Stromal cell of bone marrow (primary cell): ENCODE measurements at places on chromosomes 16 and 17.

GRCh38 chr16:89482817-89483205 is 7.5 kb downstream of the ANKRD11 start:
- no peak for DNase-seq

DNA sequence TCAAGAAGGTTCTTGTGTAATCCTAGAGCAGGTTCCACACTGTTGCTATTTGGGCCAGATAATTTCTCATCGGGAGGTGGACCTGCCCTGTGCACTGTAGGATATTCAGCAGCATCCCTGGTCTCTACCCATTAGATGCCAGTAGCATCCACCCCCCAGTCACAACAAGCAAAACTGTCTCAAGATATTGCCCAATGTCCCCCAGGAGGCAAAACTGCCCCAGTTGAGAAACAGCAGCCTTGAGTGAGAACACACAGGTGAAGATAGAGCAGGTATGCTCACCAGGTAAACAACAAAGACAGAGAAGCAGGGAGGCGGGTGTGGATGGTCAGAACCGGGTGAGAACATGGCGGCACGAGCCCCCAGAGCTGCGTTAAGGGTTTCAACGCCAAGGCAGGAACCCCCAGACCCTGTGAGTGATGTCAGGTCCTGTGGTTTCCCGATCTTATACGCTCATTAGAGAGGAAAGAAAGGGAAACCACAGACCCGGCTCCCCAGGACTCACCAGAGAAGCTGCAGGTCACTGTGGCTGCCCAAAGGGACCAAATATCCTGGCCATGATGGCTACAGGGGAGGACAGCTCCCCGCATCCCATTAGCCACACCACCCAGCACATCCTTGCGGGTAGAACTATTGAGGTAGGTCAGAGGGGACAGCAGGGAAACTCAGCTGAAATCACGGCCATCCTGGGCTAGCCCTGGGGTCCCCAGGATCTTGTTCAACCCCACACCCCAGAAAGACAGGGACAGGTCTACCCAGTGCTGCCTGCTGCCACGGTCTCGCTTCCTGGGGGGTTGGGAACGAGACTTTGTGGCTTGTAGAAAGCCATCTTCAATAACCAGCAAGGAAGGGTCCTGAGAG is 21.2 kb downstream of the CDC42EP4 start:
- DNase-seq: no peak

DNA sequence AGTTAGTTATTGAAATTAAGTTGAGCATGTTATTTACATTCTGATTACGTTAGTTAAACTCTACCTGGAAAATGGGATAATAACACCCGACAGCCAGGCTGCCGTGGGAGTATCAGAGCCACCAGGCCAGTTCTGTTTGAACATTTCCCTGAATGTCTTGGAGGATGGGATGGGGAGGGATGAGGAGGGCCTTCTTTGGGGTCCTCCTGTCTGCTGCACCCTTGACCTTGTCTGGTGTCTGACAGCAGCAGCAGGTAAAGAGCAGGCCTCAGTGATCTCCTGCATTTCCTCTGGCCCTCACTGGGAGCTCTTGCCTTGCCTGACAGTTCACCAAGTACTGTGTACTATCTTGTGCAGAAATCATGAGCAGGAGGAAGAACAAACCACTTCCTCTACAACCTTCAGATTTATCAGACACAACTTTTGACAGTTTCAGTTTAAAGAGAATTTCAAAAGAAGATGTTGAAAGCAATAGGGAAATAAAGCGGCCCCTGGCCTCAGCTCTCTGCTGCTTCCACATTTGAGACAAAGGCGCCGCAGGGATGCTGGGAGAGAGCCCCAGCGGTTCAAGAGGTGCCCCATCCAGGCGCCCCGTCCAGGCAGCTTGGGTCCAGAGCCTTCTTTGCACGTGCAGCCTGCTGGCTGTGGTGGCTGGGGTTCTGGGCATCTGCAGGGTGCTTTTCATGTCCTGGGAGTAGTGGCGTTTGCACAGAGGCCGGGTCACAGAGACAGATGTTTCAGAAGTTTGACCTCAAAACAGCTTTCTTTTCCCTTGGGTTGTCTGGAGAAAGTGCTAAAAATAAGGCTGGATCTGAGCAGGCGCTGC is 25.3 kb downstream of the CMIP start:
- DNase-seq: no peak

DNA sequence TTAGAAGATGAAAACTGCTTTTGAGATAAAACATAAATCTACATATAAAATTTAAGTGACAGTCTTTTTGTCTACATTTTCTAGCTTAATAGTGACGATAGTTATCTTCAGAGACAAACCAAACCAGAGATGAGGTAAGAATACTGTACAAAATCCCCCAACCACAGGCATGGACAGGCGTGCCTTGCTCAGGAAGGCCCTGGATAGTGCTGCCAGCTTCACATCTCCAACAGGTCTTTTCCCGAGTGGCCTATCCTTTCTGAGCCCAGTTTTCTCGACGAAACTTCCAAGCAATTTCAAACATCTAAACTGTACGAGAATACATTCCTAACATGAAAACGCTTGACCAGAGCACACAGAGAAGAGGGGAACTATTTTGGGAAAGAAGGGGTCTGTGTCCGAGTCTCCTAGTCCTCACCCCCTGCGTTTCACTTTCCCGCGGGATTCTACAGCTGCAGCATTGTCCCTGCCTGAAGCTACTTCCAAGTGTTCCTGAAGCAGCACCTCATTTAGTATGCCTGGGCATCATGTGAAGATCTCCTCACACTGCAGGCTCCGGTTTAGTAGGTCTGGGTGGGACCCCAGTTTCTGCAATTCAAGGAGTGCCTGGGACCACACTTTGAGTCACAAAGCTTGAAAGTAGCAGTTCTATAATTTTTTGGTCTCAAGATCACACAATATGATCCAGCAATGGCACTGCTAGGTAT is 37.8 kb downstream of the GNA13 start:
- DNase-seq: no peak

DNA sequence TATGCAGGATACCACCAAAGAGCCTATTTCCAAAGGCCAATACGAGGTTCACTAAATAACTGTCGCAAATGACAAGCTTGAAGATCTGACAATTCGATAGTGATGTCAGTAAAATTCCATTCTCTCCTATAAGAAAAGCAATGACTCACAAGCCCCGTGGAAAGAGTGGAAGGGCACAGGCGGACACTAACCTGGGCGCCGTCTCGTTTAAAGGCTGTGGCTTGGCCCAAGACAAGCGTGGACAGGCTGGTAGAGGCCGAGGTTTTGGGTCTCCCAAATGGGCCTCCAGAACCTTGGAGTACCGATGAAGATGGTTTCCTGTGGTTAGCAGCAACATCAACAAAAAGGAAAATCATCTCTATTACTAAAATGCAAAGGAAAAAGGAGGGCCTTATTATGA is 16.5 kb upstream of the SLC38A8 start:
- DNase-seq: no peak

GRCh38 chr17:81932333-81932983 is 4.6 kb downstream of the PYCR1 start:
- DNase-seq: no peak

DNA sequence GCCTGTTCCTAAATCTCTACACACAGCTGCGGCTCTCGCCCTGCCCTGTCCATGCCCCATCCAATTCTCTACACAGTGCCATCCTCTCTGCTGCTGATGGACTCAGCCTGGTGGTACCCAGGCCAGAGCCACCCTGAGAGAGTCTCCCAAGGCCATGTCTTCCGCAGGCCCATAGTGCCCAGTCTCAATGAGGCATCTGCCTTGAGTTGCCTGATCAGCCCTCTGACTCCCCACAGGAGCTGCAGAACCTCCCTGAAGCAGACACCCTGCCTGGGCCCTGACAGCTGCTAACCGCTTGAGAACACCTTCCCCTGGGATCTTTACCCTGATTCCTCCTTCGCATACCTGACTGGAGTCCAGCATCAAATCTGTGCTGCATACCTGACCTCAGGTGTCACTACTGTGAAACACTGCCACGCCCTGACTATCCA is 13.3 kb downstream of the TSPOAP1 start:
- DNase-seq: no peak

DNA sequence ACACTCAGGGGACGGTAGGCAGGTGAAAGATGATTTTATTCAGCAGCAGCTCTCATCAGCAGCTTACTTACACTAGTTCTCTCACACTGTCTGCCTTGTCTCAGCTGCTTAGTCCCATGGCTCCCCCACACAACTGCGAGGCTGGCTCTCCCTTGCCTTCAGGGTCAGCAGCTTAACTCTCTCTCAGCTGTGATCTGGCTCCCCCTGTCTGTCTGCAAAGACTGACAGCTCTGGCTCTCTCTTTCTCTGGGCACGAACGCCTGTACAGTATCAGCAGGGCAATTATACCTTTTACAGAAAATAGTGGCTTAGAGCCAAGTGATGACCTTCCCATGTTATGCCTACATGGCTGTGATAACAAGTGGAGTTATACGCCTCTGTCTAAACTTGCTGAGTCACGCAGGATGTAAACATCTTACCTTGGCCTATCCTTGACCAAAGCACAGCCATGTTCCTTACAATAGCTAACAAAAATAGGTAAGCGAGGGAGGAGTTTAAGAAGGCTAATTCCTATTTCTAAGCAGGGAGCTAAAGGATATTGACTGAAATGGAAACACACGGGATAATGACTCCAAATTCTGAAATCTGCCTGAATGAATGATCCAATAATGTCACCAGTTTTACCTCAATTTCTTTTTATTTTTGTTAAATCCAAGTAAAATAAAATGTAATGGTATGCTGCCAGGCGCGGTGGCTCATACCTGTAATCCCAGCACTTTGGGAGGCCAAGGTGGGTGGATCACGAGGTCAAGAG is 1.1 kb upstream of the NDUFAB1 start:
- no peak for DNase-seq

- no peak for DNase-seq
Observed at GRCh38 chr17:19546289-19547065, 12.8 kb downstream of the SLC47A1 start.

DNA sequence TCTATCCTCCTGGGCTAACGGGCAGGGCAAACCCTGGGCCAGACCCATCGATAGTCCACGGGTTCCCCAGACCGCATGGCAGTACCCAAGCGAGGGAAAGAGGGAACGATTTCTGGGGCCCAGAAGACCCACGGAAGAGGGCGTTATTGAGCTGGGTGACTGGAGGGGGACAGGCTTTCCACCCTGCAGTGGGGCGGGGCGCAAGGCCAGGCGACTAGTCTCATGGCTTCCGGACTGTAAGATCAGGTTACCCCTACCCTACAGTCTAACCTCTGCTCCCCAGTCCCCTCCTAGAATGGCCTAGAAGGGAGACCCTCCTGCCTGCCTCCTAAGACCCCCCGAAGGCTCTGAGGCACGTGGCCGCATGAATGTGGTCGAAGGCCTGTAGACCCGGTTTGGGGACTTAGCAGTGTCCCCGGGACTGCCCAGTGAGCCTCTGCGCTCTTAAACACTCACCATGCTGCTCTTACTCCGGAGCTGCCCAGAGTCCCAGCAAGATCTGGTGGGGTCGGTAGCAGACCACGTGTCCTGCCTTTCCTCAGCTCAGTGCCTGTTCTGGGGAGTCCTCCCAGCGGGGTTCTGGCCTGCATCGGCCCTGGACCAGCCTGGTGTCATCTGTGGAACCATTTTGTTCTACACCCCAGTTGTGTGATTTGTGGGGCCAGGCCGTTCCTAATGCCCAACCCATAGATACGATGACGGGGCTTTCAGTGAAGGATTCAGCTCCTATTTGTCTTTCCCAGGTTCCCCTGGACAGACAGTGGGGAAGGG is 13.2 kb upstream of the AURKB start:
- peak; percentile 26 for DNase-seq

DNA sequence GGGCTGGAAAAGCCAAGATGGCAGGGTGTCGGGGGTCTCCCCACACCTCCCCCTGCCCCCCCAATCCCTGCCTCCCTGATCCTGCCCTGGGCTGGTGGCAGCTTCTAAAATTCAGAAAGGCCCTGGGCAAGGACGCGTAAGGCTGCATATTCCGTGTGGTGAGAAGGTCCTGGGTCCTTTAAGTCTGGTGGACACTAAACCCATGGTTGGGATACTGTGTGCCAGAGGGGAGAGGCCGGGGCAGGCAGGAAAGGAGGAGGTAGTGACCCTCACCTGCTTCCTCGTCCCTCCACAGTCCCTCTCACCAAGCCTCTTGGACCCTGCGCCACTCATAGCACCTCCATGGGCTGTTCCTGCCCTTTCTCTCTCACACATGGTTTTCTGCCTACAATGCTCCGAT is 28.8 kb downstream of the PRKAR1A start:
- DNase-seq: no peak
